ENCODE measurements at places on chromosomes 3 and 15.

DNA sequence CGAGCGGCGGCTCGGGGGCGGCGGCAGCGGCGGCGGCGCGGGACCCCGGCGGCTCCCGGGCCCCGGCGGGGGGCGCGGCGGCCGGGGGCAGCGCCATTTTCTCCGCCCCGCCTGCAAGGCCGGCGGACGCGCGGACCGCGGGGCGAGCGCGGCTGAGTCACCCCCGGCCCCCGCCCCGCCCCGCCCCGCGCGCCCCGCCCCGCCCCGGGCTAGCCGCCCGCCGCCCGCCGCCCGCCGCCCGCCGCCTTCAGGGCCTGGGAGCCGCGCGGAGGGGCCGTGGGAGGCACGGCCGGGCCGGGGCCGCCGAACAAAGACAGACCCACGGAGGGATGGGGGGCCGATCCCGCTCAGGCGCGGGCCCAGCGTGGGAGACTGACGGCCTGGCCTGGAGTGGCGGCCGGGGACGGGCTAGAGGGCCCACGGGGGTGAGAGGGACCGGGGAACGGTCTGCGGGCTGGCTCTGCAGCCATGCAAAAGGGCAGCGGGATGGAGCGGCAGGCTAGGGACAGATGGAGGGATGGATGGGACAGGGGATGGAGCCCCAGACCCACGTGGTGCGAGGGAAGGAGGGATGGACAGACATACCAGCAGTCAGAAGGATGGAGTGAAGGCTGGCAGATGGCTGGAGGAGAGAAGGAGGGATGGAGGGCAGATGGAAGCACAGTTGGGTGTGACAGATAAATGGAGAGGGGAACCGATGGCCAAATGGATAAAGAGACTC is at the start of gene EIF4E3:
Gene EIF4E3 (minus strand): TSS at position 132 of the 721 bp plus-strand sequence. CDS start 35 bp downstream, at position 97.
- DNase-seq: no peak

- no peak for DNase-seq
Observed at GRCh38 chr3:166879661-166880060, 500.4 kb downstream of the ZBBX start.

GRCh38 chr15:69912116-69912515 is 185.6 kb downstream of the TLE3 start:
- DNase-seq: no peak

DNA sequence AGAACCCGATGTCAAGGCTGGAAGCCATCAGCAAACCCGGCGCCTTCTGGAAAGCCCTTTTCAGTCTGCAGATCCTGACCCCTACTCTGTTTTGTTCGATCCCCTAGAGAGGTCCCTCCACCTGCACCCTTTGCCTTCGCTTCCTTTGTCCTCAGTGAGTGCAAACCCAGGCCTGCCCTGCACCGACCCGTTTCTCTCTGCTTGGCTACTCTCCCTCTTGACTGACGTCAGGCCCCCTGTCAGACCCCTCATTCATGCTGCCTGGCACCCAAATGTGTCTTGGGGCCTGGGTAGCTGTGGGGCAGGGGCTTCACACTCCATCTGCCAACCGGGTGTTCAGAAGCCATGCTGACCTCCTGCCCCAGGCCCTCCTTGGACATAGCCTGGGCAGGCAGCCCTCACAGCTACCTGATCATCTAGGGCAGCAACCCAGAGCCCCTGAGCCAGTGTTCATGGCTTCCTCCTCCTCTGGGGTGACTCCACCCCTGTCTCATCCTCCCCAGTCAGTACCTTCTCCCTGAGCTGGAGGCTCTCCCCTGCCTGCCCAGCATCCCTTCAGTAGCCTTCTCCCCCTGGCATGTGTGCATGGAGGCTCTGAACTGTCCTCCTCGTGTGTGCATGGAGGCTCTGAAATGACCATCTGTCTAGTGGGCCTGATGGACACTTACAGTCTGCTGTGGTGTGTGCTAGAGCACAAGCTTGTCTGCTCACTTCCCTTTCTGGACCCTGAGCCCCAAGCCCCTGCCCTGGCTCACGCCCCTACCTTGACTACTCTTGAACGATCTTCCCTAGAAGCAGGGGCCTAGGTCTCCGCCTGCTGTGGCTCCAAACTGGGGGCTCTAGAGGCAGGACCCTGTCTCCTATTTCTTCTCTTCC is 69.4 kb downstream of the EXOG start:
- no peak for DNase-seq

DNA sequence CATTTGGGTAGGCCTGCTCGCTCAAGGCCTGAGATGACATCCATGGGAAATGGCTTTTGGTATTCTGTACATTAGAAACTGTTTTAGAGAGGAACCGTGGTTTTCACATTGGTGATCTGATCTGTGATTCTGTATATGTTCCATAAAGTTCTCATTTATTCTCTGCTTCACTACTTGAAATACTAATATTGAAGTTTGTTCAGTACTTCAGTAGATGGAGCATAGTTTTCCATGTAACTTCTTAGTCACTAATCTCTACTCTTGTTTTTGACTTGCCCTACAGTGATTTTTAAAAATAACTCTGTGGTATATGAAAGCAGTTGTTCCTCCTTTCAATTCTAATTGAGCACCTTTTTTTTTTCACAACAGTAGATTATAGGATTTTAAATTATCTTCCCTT is 66.5 kb downstream of the MBNL1 start:
- DNase-seq: no peak

DNA sequence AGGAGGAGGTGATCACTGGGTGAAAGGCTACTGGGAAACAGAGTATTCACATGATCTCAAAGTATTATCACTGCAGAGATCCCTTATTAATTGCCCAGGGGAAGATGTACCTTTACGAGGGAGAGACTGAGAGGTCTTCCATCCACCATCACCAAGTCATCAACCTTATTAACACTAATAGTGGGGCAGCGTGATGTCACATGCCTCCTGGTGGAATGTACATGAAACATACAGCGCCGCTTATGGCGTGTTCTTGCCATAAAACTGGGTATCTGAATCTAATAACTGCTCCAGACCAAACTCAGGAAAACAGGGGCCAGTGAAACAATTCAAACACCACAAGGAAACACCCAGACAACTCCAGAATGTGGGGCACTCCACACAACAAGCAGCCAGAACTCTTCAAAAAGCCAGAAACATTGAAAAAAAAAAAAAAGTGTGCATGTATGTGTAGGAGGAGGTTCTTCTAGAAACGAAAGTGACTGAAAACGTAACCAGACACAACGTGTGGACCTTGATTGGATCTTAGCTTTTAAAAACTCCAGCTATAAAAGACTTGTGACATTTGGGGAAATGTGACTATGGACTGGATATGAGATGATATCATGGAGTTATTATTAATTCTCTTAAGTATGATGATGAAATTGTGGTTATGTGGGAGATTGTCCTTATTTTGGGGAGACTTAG is 4.6 kb downstream of the STIMATE start:
- DNase-seq: no peak

GRCh38 chr3:56870436-56870835 is 68.7 kb upstream of the ARHGEF3 start:
- DNase-seq: no peak

DNA sequence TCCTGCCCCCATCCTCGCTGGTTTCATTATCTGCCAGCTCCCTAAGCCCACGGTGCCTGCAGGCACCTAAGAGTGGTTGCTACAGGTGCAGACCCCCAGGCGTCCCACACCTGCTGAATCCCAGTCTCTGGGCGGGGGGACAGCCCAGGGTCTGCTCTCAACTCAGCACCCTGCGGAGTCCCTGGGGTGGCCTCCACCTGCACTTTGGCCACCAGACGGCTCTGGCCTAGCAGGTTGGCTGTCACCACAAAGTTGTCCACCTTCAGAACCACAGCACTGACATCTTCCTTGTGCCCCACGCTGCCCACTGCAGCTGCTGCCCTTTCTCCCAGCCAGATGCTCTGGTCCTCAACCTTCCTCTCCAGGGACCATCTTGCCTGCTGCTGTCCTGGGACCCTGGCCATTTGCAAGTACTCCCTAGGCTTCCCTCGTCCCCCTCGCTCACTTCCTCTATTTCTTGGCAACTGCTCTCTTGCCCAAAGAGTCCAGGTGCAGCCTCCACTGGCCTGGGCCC is 34.9 kb upstream of the SNRPA1 start:
- no peak for DNase-seq

GRCh38 chr15:76274821-76275220 is 36.4 kb downstream of the ETFA start:
- DNase-seq: no peak

DNA sequence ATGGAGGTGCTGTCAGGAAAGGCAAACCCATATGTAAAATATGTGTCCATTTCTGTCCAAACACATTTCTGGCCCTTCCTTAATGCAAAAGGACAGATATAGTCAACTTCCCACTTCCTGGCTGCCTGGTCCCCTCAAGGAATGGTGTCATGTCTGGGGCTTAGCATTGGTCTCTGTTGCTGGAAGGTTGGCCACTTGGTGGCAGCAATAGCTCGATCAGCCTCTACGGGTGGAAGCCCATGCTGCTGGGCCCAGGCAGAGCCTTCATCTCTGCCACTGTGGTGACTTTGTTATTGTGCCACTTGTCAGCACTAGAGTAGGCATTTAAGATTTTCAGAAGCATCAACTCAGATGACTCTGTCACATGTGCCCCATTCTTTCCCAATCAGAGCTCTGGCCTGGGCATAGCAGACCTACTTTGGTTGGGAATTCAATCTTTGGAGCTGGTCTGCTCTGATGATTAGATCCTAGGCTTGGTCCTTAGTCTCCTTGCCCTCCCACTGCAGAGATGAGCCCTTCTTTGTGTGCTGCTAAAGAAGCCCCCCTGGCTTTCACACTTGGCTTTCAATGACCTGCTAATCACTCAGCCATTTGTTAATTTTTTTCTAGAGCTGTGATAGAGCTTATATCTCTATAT is 51.0 kb upstream of the SPSB4 start:
- DNase-seq: no peak

GRCh38 chr3:25495726-25496253 is 67.7 kb downstream of the RARB start:
- DNase-seq: no peak

- DNase-seq: no peak
Observed at GRCh38 chr3:44995142-44995770, 19.2 kb downstream of the EXOSC7 start.

DNA sequence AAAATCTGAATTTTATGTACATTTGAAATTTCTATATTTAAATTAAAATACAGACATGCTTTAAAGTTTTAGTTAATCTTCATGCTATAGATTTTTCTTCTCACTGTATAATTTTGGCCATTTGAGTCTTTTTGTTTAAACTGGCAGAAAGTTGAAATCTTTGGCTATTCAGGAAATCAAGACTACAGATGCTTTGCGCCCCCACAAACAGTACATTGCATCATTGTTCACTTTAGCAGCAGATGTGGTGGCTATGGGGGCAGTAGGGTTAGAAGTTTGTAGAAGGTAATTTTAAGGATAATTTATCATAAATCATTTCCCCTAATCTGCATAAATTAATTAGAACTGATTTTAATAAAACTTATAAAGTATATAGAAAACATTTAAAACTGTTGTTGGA is 20.9 kb downstream of the SPPL2A start:
- no peak for DNase-seq

DNA sequence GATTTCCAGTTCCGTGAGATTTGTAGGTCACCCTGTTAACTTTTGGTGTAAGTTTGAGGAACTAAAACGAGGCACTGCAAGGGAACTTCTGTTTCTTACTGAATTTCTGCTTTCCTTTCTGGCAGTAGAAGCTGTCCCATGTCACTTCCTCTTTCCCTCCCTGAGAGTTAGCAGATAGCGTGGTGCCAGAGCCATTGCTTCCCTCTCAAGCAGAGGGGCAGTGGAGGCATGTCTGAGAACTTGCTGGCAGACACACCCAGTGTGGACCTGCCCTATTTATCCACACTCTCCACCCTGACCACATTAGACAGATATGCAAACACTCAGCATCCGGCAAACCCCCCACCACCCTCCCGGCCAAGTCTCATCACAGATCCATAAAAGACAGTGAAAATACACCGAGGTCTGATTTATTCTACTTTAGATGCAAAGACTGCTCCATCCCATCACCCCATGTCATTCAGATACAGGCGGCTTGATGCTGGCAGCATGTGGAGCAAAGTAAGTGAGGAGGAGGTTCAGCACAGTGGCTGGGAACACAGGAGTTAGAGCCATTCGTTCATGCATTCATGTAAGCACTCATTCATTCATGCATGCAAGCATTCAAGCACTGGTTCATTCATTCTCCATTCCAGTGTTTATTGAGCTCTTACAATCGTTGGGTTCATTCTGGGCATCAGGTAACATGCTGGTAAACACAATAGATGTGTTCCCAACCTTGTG is 324.7 kb downstream of the SHQ1 start:
- no peak for DNase-seq

DNA sequence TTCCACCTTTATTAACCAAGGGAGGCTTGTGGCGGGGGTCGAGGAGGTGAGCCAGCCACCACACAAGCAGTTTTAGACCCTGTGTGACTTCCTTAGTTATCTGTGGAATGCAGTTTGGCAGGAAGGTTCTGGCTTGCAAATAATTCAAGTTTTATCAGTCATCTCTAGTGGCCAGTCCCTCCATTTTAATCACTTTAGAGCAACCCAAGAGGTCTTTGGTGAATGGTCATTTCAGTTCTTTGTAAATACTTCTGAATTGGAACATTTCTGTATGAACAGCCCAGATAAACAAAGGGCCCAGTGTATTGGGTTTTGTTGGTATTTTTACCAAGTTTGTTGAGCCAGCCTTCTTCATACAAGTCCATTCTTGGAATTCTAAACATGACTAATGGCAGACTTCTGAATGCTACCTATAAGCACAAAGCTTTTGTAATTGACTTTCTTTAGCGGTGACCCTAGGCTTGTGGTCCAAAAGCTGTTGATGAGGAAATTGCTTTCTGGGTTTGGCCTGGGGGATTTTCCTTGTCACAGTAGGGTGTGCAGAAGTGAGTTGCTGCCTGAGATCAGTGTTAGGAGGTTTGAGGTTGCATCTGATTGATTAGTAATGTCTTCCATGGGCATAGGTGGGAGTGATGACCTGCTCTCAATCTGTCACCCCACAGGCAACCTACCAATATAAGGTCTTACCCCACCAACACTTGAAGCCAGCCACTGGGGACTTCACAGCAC is 193.3 kb upstream of the TOPAZ1 start:
- no peak for DNase-seq

- DNase-seq: no peak
Observed at GRCh38 chr3:16407366-16407765, 106.1 kb downstream of the RFTN1 start.

GRCh38 chr15:95887666-95888390 is 442.7 kb upstream of the NR2F2 start:
- no peak for DNase-seq

- DNase-seq: no peak
Observed at GRCh38 chr3:138747225-138747624, 87.5 kb downstream of the PIK3CB start.

DNA sequence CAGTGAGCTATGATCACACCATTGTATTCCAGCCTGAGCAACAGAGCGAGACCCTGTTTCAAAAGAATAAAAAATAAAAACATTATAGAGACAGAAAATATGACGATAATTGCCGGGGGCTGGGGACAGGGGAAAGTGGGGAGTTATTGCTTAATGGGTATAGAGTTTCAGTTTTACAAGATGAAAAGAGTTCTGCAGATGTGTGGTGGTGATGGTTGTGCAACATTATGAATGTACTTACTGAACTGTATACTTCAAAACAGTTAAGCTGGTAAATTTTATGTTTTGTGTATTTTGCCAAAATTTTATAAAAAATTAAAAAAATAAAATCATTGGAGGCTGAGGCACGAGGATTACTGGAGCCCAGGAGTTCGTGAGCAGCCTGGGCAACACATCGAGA is 24.8 kb upstream of the ZNF774 start:
- DNase-seq: no peak
